ENCODE measurements at places on chromosomes 6 and 20. TPM values are rescaled to one million over a fixed set of nuclear protein-coding genes. Genes with fewer than 3 reads are reported as not detected.

DNA sequence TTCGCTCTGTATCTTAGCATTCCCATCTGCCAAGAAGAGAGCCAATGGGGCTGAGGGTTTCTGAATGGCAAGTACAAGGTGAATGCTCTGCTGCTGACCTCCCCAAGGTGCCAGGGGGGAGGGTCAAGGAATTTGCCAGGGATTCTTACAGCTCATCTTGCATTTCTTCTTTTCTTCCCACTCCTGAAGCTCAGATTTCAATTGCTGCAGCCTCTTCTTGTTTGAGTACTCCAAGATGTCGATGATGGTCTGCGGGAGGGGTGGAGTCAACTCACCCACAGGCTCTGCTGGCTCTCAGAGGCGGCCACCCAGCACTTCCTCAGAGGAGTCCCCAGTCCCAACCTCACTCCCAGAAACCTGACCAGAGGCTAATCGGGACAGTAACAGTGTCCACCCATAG is 12.4 kb downstream of the C20orf96 start:
- peak; percentile 36 for DNase-seq
- no peak overlapping the region for H3K4me3 ChIP-seq
- no peak overlapping the region for H3K27ac ChIP-seq
- H3K36me3 ChIP-seq = peaks cover 28% of the 10 kb centered on the region

GRCh38 chr6:68677058-68677457 is 42.0 kb downstream of the ADGRB3 start:
- H3K4me3 ChIP-seq = no peak overlapping the region
- H3K4me1 ChIP-seq = peaks cover 6% of the 10 kb centered on the region
- no peak for DNase-seq
- H3K36me3 ChIP-seq = peaks cover 6% of the 10 kb centered on the region
- no peak overlapping the region for H3K27ac ChIP-seq

- no peak for DNase-seq
- peaks cover 8% of the 10 kb centered on the region for H3K27me3 ChIP-seq
- peaks cover 20% of the 10 kb centered on the region for H3K36me3 ChIP-seq
- peaks cover 34% of the 10 kb centered on the region for H3K4me1 ChIP-seq
- H3K27ac ChIP-seq = peak overlapping the region; percentile 99
Measured at GRCh38 chr6:117601811-117602150, 530 bp downstream of the GOPC start.

DNA sequence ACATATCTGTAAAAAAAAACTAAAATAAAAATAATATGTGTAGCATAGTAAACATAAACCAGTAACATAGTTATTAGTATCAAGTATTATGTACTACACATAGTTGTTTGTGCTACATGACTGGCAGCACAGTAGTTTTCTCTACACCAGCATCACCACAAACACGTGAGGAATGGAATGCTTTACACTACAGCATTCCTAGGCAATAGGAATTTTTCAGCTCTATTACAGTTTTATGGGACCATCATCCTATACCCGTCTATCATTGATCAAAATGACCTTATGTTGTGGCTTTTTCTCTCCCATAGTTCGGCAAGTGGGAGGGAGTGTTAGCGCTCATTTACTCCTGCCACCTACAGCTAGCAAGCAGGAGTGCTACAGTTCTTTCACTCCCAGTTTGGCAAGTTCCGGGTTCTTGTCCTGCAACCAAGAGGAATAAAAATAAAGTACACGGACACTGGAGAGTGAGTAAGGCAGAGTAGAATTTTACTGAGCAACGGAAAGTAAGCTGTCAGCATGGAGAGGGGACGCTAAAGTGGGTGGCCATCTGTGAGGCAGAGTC is 196.8 kb upstream of the HSF2 start:
- no peak for DNase-seq
- no peak overlapping the region for H3K27ac ChIP-seq
- H3K4me1 ChIP-seq = peaks cover 8% of the 10 kb centered on the region
- H3K27me3 ChIP-seq = peaks cover 17% of the 10 kb centered on the region

DNA sequence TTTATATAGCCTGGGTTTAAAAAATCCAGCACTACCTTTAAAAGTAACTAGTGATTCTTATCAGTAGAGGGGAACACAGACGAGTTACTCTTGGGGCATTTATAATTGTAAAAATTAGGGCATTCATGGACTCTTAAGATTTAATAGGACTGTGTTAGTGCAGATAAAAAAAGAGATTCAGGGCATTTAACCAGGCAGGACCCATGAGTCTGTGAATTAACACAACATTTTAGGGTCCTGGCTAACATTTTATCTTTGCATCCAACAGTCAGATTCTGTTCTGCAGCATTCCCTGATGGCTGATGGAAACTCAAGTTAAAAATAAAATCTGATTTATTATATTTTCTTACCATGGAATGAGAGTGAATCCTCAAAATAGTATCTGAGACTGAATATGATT is 774.3 kb downstream of the PHF3 start:
- no peaks in the 10 kb centered on the region for H3K36me3 ChIP-seq
- H3K4me1 ChIP-seq = no peaks in the 10 kb centered on the region

The TDRD6 gene
- 0.05 TPM for total RNA-seq

Measured in osteocyte (in vitro differentiated cells).